NCI-H1417 (cell line): ENCODE measurements at places on chromosomes 16 and 17.

DNA sequence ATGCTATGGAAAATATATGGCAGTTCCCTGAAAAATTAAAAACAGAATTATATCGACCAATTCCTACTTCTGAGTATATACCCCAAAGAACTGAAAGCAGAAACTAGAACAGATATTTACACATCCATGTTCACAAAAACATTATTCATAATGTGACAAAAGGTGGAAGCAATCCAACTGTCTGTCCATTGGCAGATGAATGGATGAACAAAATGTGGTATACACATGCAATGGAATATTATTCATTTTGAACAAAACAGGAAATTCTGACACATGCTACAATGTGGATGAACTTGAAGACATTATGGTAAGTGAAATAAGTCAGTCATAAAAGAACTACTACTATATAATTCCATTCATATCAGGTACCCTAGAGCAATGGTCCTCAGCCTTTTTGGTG lies 263.5 kb upstream of the AXIN2 start:
- DNase-seq, result no peak

GRCh38 chr16:20744922-20745440 lies 3.4 kb upstream of the THUMPD1 start:
- no peak for DNase-seq

GRCh38 chr17:27919079-27919478 lies 25.9 kb upstream of the LYRM9 start:
- DNase-seq, result no peak

DNA sequence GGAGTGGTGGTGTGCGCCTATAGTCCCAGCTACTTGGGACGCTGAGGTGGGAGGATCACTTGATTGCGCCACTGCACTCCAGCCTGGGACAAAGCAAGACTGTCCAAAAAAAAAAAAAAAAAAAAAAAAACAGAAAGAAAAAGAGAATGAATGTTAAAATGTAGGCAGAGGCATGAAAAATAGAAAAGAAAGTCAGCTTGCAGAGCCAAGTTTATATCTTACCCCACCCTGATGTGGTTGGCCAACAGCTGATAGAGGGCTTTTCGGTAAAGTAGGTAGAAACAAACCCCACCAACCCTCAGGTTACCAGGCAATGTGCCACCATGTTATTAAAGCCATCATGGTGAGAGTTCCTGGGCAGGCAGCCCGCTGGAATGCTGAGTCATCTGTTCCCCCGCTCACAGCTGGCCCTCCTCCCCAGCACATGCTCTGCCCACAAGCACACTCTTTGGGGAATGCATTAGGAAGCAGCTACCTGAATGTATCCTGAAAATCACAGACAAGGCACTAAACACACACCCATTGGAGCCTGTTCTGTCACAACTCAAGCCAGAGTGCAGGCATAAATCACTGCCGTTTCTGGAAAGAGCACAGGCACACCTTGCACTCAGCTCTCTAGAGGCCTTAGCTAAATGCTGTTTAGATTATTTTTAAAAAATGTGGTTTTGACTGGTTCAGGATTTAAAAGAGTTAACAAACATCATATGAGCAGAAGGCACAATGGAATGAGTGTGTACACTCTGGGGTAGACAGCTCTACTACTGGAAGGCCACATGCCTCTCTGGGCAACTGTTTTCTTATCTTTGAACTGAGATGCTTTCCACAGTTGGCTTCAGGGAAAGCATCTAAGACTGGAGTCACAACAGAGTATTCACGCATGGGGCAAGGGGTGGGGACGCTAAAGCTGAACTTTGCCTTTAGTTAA lies 128.5 kb downstream of the PARN start:
- peak; percentile 39 for DNase-seq

DNA sequence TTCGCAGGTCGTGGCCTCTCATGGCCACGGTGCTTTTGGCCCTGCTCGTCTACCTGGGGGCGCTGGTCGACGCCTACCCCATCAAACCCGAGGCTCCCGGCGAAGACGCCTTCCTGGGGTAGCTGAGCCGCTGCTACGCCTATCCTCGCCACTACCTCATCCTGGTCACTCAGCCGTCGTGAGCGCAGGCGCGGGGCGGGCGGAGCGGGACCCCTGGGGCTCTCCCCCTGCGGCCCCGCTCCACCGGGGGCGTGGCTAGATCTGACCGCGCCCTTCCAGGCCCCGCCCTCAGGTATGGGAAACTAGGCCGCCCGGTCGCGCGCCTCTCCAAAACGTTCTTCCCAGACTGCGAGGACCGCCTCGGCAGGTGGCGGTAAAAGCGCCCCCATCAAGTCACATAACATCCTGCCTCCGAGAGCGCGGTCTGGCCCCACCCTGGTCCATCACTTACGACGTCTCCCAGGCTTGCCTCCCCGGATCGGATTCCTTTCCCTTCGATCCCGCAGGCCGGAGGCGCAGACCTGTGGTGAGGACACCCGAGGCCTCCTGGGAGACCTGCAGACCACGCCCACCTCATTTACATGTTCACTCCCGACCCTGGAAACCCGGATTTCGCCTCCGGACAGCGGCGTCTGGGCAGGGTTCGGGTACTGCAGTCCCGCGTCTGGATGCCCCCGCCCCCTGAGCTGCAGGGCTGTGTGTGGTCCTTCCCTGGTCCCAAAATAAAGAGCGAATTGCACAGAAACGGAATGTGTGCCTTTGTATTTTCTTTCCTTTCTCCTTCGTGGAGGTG lies 91.5 kb upstream of the TMEM97 start:
- peak; percentile 98 for DNase-seq

DNA sequence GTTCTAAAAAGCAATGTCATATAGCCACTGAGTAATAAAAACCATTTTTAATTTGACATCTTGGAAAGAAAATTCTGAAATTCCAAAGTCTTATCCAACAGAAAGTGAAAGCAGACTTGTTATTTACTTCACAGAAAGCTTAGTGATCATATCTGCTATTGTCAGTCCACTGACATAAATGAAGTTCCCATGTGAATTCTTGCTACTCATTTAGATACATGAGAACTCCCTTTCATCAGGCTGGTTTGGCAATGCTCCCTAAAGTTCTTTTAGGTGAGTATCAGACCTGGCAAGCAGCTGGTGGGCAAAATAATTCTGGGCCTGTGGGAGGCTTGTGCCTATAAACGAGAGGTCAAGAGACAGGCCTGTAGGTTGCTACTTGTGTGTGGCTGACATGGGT lies 23.4 kb downstream of the NME2 start:
- no peak for DNase-seq

DNA sequence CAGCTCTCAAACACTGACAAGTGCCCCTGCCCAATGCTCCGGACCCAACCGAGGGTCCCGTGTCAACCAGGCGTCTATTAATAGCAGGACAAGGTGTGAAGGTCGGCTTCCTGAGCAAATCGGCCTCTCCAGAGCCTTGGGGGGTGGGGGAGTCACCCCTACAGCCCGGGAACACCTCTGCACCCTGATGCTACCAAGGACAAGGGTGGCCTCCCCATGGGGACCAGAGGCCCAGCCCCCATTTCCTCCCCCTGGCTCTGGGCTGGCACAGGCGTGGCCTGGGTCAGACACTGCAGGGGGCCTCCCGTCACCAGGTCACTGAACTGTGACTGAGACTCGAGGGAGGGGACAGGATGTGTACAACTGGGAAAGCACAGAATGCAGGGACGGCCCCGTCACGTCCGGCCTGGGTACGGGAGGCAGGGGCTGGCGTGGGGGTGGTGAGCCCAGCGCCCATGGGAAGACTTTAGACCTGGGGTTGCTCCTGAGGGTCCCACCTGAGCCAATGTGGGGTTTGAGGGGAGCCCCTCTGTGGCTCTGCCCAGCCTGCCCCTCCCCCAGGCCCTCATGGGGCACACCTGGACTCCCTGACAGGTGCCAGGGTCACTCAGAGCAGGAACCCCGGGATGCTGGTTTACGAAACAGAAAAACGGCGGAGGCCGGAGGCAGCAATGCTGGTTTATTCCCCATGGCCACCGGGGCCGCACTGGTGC lies 579 bp upstream of the CYBA start:
- DNase-seq, result peak; percentile 9

- peak; percentile 29 for DNase-seq
Measured at GRCh38 chr17:48997827-48998586, 822 bp downstream of the IGF2BP1 start.

GRCh38 chr17:44269535-44270240 lies 1.8 kb upstream of the SLC4A1 start:
- DNase-seq, result no peak

DNA sequence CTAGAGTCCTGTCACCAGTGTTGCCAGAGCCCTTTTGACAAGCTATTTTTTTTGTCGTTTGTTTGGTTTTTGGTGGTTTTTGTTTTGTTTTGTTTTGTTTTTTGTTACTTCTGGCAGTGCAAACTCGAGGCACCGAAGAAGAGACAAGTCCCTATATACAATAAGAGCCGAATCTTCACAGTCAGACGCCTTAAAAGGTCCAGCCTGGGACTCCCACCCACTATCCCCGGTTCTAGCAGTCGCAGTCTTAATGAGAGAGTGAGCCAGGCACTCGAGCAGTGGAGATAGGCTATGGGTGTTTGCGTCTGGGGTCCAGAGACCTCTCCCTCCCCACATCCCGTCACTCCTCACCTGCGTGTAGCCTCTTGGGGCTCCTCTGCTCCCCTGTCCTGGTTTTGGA lies 1.9 kb downstream of the OR1F1 start:
- DNase-seq, result no peak

DNA sequence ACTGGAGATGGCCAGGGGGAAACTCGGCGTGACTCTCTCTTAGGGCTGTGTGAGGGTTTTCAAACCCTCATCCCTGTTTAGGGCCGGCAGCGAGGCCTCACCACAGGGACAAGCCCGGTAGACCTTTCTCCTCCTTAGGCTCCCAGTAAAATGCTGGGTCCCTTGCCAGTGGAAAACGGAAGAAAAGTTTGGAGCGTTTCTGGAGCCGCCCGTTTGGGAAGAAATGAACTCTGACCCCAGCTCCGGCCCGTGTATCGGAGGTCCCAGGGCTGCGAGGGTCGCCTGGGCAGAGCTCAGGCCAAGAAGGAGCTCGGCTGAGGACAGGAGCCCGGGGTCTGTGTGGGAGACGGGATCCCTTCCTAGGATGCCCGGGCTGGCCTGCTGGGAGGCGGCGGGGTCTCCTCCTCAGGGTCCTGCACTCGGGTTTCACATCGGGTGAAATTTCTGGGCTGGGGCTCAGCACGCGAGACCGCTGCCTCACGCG lies 23.2 kb downstream of the ZNF213 start:
- DNase-seq, result no peak

DNA sequence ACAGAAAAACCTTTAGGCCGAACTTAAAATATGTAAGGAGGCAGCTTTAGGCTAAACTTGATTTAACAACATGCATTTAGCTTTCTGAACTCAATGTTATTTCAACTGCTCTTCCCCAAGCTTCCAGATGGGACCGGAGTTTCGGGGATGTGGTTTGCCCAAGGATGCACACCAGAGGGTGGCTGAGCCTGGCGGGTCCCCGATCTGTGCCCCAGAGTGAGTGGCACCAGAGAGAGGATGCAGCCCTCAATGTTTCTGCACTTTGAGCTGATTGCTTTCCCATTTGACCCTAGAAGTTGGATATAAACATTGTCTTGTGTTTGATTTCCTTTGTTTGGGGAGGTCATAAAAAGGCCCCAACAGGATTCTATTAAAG lies 348.0 kb upstream of the TNRC6C start:
- no peak for DNase-seq
